ENCODE measurements at places on chromosomes 6 and 20.
A peak's percentile ranks its signal among the peaks of the same experiment; 100 is the strongest.

GRCh38 chr6:86017236-86017635 lies 374.6 kb upstream of the SYNCRIP start:
- DNase-seq: no peak

GRCh38 chr6:5046430-5046829 lies 38.7 kb upstream of the PPP1R3G start:
- no peak for DNase-seq

- no peak for DNase-seq
These were observed 531.0 kb upstream of the MMS22L start for GRCh38 chr6:97813889-97814567.

DNA sequence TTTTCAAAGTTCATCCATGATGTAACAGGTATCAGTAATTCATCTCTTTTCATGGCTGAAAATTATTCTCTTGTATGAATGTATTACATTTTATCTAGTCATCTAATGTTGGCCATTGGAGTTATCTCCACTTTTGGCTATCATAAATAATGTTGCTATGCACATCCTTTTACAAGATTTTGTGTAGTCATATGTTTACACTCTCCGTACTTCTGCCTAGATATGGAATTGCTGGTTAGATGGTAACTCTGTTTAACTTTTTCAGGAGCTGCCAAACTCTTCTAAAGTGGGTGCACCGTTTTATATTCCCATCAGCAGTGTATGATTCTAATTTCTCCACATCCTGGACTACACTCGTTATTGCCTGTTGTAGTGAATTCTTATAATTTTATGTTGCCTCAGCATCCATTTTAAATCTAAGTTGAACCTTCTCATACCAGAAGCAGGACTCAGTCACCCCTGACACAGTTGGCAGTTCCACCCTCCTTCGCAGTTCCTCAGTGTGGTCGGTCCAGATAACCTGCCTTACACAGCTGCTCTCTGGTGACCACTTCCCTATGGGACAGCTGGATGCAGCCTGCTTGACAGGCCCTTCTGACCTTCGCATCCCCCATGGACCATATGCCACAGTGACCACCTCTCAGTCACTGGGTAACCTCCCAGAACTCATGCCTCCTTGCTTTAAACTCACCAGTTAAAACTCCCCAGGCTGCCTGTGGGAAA lies 33.9 kb downstream of the KIZ start:
- DNase-seq: no peak

DNA sequence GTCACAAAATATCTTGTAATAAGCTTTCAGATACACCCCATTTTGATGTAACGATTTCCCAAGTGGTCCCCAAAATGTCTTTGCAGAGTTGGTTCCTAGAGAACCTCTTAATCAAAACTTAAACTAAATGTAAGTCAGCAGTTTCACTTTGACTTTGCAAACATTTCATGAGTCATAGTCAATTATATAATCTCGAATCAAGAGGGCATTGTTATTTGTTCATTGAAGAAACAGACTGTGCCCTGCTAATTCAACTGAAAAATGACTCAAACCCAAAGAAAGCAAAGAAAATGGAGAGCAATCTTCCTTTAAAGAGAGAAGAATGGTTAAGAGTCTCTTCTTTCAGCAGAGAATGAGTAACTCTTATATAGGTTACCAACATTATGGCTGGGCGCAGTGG lies 58.3 kb downstream of the IPCEF1 start:
- DNase-seq: no peak

- no peak for DNase-seq
These were observed 42.0 kb upstream of the TMEM244 start for GRCh38 chr6:129903082-129903481.

GRCh38 chr6:86848986-86849385 lies 88.3 kb upstream of the HTR1E start:
- DNase-seq: no peak

DNA sequence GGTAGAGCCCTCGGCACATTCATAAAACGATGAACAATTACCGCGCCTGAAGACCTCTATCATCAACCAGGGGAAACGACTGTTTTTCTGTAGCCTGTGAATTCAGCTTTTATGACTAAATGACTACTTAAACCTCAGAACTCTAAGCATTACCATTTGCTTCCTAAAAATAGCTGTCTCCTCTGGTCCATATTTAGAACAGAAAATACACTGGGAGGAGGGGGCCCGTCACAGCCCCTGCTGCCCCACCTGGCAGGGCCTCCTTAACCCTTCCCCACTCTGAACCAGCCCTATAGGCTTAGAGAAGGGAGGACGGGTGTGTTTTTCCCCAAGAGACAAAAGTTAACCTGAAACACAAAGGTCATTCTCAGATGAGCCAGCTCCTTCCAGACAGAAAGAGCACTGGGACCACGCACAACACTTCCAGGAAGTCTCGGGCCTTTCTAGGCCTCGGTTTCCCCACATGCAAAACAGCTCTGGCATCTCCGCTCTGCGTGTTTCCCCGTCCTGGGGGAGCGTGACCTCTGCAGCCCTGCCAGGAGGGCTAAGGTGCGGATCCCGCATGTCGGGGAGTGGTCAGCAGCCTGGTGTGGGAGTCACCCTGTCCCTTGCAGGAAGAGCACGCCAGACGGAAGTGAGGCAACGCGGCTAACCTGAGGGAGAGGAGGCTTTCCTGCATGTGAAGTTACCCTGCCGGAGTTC lies 193.9 kb downstream of the DLL1 start:
- DNase-seq: peak; percentile 15

- no peak for DNase-seq
These were observed 39.7 kb downstream of the AGPAT4 start for GRCh38 chr6:161233986-161234661.

- no peak for DNase-seq
These were observed 1131.8 kb downstream of the GRIK2 start for GRCh38 chr6:102525336-102525735.

DNA sequence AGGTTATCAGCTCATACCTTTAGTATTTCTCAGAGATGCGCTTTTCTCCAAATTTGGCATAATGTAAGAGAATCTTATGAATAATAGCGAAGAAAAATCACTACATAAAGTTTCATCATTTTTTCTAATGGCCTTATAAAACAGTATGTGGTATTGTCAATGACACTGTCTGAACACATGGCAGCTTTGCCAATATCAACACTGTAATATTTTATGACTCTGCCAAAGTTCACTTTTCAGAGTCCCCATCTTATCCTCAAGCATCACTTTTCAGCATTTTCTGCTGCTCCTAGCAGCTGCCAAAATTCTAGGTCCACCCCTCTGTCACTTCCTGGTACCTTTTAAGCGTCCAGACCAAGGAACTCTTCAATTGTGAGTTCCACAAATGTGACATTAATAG lies 171.5 kb upstream of the C6orf118 start:
- DNase-seq: no peak

DNA sequence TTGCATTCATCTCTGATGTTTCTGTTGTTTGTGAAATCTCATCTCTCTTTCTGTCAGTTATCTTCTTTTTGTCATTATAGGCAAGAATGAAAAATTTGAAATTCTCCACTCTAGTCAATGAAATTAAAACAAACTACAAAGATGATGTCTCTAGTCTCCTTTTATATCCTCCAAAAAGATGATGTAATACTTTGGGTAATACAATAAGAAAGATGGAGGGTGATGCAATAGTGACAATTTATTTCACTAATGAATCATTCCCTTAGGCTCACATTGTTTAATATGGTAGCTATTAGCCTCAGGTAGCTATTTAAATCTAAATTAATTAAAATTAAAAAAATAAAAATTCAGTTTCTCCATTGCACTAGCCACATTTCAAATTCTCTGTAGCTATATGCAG lies 145.4 kb downstream of the UST start:
- DNase-seq: no peak

DNA sequence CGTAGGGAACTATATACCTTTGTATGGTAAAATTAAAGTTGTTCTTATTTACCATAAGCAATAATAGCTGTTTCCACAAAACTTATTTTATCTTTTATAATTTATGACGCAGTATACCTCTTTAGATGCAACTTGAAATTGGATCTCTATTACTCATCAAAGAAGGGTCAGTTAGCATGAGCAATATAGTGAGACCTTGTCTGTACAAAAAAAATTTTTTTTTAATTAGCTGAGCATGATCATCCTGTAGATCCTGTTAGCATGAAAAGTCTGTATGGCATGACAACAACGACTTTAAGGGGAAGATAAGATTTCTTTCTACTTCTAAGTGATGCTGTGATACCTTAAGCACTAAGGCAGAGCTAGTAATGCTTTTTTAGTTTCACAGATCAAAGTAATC lies 5.9 kb downstream of the ALDH5A1 start:
- no peak for DNase-seq

DNA sequence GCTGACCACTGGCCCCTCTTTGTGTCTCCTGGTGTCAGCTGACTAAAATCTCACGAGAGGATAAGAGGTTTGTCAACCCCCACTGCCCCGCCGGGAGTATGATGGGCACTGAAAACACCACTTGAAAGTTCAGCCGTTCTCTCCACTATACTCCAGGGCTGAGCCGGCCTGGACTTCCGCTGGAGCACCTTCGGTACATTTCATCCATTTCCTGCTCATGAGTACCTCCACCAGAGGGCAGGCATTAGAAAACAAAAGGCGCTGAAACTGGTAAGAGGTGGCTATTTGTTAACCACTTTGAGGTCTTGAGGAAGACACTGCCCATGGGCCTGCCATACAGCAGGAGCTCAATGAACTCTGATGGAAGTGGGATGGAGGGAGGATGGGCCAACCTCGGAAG lies 17.9 kb upstream of the ANKRD60 start:
- DNase-seq: no peak

DNA sequence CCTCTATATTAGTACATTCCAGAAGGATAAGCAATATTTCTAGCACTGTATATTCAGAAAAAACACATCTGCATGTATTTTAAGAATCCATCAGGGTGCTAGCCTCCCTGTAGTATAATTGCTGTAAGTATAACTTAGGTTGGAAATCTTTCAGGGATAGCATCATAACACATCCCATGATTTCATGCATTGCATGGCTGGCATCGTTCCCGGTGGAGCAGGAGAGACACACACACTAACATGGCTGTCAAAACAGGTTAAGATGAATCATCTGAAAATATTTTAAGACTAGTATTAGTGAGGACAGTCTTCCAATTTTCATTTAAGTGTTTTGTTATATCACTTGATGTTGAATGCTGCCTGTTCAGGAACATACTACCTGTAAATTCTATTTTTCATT lies 32.1 kb upstream of the CENPW start:
- DNase-seq: no peak

- DNase-seq: no peak
These were observed 48.8 kb downstream of the MCUR1 start for GRCh38 chr6:13765570-13765969.

DNA sequence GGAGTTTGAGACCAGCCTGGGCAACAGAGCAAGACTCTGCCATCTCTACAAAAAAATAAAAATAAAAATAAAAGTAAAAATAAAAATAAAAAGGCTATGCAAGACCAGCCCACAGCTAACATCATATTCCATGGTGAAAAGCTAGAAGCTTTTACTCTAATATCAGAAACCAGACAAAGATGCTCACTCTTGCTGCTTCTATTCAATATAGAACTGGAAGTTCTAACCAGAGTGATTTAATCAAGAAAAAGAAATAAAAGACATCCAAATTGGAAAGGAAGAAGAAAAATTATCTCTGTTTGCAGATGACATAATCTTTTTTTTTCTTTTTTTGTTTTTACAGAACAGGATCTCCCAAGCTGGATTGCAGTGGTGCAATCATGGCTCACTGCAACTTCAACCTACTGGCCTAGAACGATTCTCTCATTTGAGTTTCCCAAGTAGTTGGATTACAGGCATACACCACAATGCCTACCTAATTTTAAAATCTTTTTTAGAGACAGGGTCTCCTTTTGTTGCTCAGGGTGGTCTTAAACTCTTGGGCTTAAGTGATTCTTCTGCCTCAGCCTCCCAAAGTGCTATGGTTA lies 100.7 kb upstream of the JAG1 start:
- DNase-seq: no peak

DNA sequence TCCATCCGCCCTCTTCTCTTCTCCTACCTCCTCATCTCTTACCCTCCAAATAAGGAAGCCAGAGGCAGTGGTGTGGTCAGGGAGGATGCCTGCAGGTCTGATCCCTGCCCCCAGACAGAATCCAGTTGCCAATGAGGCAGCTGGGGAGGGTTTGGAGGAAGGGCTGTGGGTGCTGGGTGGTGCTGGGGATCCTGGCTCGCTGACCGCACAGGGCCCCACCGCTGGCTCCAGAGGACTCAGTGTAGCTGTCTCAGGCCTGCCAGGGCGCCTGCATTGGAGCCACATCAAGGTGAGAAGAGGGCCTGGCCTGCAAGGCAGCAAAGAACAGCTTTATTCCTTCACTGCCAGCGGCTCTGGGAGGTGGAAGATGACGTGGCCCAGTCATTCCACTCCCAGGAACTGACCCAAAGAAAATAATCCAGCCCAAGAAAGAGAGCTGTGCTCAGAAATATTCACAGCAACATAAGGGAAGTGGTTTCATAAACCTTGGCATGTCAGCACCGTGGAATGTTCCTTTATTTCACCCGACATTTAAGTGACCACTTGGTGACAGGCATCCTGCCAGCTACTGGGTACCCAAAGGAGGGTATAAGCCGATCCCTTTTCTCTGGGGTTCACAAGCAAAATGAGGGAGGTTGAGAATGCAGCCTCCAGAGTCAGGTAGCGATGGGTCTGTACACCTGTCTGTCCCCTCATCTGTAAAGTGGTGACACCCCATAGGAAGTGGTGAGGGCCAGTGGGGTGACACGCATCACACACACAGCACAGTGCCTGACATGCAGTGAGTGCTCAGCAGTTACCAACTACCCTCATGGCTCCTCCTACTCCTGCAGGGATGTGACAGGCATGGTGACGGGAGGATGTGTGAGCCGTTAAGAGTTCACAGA lies 125.1 kb downstream of the SNX5 start:
- DNase-seq: no peak

DNA sequence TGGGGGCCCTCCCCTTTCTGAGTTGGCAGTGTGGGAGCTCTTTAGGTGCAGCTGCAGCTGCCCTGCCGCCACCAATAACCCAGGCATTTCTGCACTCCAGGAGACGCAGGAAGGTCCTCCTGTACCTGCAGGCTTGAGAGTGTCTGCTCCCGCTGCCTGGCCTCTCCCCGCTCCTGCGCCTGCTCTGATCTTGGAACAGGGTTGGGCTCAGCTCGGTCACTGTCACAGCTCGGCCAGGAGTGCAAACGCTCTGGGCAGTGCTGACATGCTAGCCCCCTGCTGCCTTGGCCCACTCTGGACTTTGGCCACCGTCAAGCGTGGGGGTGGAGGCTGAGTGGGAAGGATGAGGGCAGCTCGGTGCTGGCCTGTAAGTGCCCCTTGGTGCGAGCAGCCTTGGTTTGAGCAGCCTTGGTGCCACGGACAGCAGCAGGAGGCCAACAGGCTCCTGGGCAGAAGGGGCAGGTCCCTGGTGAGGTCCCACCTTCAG lies 738.1 kb upstream of the GJE1 start:
- DNase-seq: no peak

GRCh38 chr6:83978324-83978734 lies 55.2 kb upstream of the MRAP2 start:
- no peak for DNase-seq

- no peak for DNase-seq
These were observed 4.1 kb downstream of the PAQR8 start for GRCh38 chr6:52365866-52366540.

All from activated T-cell treated with anti-CD3 and anti-CD28 coated beads, Interleukin-2, amount 50 U/mL, for 24 hours (primary cell).